Activated naive CD4-positive, alpha-beta T cell treated with anti-CD3 and anti-CD28 coated beads for 36 hours (primary cell): ENCODE measurements at places on chromosomes 2 and 18.

DNA sequence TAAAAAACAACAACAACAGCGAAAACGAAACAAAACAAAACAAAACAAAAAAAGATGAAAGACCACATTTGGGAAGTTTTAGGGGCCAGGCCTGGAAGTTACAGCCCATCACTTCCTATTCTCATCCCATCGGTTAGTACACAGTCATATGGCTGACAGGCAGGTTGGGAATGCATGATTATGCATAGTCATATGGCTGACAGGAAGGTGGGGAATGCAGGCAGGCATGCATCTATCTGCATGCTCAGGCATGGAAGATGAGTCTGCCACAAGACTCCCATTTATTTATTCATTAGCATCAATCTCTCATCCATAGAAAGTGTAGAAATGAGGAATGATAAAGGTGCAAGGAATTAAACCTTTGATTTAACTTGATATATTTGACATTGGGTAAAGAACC is 325.3 kb upstream of the MEX3C start:
- DNase-seq: no peak

DNA sequence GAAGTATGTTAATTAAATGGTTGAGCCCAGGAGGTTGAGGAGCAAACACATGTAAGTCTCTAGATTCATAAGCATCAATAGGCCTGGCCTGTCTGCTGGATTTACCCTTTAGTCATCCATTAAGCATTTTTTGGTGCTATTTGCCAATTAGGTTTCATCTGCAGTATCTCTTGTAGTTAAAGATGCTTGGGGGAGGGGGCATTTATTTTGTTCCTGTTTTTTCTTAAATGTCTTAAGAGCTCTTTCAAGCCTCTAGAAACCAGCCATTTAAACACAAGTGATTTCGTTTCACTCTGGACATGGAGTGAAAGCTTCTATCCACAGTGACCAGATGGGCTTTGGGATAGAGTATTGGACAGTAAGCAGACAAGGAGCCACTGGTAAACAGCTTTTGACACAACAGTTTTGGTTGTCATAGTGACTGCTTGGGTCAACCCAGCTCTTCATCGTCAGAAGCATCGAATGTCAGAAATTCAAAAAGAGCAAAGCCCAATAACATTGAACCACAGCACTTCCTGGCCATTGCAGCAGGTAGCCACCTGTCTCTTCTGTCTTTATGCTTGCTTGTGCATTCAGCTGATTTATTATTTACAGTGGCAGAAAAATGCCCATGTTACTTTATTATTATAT is 4.9 kb downstream of the QPCT start:
- no peak for DNase-seq

DNA sequence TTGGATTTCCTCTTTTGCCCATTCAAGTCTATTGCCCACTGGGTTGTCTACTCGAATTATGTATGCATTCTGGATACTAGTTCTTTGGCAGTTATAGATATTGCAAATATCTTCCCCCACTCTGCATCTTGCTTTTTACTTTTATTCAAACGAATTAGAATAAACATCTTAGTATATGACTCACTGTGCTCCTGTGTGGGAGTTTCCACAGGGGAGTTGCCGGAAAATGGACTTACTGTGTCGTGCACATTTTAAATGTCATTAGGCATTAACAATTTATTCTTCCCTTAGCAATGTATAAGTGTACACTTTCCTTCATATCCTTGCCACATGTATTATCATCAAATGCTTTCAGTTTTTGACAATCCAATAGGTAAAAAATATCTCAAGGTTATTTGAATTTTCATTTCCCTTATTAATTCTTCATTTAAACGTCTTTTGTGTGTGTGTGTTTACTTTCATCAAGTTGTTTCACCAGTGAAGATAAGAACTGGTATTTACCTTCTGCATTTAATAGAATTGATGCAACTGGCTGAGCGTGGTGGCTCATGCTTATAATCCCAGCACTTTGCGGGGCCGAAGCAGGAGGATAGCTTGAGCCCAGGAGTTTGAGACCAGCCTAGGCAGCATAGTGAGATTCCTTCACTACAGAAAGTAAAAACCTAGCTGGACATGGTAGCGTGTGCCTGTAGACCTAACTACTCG is 4.6 kb upstream of the UGT1A5 start:
- DNase-seq: no peak

- peak; percentile 5 for DNase-seq
Observed at GRCh38 chr2:39593439-39594393, 72.0 kb upstream of the TMEM178A start.

DNA sequence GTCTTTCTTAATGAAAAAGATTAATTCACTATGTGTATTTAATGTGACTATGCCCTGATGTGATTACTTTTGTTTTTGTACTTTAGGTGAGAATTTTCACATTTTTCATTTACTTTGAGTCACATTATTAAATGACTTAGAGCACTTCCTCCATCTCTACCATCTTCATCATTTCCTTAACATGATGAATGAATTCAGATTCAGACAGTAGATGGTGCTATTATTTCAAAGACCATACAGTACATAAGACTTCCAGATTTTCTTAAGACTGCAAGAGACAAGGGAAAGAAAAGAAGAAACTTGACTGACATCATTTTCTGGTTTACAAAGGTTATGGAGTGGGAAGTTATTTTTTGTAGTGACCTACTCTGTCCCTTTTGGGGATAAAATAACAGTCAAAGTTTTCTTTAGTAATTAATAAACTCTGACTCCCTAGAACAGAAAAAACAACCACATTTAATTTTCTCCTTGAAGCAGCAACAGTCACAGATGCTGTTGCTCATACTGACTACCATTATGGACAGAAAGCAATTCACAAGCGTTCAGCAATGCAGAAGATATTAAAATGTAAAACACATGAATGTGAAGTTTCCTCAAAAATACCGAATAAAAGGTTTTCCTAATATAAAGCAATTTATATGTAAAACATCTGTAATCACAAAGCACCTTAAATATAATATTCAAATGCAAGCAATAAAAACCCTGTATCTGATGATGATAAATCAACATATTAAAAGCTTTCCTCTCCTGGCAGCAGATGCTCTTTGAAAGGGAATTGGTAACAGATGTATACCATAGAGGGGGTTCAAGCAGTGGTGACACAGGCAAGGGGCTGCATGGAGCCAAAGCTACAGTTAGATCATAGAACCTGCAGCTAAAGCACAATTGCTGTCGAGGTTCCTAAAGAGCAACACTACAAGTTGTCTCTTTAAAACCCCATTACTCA is 1010.9 kb upstream of the NXPH2 start:
- DNase-seq: no peak

DNA sequence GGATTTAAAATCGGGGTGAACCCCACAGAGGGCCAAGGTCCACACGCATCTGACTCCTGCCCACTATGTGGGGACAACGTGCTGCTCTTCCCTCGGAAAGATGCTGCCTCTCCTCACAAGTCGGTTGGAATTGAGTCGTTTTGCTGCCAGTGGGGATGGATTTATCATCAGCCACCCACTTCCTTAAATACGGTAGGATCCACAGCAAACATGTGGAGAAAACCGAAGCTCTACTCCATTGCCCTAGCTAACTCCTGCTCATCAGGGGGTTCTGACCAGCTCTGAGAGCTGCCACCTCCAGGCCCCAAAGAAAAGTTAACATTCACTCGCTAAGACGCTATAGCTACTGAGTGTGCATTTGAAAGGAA is 80.9 kb downstream of the CHRNA1 start:
- peak; percentile 40 for DNase-seq

DNA sequence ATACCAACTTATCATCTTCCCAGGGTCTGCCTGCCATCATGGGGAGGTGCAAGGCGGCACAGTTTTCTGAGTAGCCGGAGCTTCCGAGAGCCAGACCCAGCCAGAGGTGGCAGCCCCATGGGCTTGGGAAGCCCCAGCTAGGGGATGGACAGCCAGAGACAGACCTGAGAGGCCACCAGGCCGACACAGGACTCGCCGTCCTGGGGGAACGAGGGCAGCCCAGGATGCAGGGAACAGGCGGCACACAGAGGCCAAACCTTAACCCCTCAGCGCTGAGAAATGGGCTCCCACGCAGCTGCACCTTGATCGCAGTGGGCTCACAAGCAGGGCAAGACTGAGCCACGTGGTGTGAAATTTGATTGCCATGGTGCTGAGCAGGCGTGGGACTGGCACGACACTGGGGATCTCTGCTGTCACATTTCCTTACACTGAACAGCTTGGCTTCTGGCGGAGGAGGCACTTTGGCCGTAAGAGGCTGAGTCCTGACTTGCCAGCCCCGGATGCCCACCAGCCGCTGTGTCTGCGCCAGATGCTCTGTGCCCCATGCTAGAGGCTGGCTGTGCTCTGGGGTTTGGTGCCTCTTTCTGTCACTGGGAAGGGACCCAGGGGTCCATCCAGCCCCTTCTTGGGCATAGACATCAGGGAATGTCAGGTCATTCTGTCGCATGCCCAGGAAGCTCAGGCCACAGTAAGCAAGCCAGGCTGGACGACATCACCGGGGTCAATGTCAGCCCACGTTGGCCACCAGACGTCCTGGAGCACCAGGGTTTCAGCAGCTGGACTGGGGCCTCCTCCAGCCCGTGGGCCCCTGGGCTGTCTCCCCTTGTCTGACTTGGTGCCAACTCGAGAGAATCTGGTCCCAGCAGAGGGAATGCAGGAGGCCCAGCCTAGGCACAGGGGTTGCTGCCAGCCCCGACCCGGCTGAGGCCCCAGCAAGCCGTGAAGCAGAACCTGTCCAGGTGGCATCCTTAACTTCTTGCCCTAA is 312.1 kb upstream of the MYT1L start:
- DNase-seq: no peak

DNA sequence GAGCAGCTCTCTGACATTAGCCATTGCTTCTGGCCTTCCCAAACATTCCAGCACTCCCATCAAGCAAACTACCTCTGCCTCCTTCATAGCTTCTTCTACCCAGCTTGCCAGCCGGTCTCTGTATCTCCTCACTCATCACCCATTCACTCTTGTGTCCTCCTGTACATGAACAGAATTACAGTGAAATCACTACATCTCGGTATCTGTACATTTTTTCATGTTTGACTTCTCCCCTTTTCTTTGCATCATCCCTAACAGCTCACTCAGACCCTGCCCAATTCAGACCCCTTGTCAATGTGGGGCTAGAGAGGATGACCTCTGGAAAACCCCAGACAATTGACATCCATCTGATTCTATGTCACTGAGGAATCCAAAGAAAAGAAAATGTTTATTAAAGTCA is 335.8 kb downstream of the TNS1 start:
- DNase-seq: no peak

- DNase-seq: no peak
Observed at GRCh38 chr2:159084384-159085370, 116.2 kb downstream of the TANC1 start.

- no peak for DNase-seq
Observed at GRCh38 chr2:208255557-208256106, 761 bp upstream of the IDH1 start.

DNA sequence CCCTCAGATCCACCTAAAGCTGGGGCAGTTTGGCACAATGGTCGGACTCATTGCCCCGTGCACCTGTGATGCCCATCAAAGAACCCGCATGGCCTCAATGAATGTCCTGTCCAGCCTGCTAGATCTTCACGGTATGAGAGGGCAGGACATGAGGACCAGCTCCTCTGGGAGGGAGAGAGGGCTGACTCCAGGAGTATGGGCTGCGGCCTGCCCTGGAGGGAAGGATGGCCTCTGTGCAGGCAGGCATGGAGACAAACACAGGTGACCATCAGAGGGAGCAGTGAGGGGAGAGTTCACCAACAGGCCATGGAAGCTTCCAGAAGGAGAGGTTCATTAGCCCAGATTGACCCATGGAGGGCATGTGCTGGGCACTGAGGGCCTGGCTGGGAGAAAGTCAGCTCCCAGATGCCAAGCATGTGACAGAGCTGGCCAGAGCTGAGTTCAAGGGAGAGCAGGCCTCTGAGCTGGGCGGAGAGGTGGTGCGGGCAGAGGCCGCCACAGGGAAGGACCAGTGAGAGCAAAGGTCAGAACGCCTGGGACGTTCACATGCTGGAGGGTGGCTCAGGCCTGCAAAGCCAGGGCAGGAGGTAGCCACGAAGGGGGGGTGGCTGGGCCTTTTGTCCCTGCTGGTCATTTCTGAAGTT is 36.2 kb downstream of the HJURP start:
- DNase-seq: no peak

DNA sequence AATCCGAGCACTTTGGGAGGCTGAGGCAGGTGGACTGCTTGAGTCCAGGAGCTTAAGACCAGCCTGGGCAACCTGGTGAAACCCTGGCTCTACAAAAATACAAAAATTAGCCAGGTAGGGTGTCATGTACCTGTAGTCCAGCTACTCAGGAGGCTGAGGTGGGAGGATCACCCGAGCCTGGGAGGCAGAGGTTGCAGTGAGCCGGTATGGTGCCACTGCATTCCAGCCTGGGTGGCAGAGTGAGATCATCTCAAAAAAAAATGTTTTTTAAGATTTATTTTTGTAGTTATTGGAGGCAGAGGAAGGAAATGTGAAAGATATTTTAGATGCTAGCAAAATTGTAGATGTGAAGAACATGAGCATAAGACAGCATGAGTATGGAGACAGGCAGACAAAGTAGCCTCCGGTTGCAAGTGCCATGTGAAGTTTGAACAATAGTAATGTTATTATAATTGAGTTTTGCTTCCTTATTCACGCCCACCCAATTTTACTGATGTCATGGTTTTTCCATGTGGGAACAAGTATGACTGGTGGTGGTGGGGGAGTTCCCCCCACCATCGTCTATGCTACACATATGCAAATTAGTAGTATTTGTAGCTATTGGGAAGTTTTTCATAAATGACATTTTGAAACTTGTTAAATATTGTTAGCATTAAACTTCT is 18.0 kb downstream of the REL start:
- peak; percentile 77 for DNase-seq

DNA sequence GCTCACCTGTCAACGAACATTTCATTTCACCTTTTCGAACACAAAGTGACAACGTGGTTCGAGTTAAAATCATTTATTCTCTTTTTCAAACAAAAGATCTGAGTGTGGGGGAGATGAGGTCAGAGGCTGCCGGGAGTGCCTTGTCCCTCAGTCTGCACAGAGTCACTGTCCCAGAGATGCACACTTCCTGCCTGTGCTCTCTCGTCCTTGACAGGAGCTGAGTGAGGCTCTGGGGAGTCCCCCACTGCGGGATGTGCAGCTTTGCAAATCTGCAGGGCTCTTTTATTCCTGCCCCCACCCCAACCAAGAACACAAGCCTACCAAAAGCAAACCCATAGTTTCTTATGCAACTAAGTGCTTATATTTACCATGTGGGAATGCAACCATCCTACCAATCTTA is 497.8 kb downstream of the EIPR1 start:
- DNase-seq: no peak

DNA sequence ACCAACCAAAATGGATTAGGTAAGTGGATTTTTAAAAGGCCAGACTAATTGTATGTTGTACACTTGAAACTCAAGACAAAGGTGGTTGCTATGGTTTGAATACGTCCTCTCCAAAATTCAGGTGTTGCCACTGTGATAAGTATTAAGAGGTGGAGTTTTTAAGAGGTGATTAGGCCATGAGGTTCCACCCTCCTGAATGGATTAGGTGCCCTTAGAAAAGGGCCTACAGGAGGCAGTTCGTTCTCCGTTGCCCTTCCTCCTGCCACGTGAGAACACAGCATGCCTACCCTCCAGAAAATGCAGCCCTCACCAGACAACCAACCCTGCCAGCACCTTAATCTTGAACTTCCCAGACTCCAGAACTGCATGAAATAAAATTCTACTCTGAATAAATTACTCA is 51.2 kb downstream of the CHMP3 start:
- no peak for DNase-seq
